A549 (cell line): ENCODE measurements at places on chromosomes 3 and 15.

DNA sequence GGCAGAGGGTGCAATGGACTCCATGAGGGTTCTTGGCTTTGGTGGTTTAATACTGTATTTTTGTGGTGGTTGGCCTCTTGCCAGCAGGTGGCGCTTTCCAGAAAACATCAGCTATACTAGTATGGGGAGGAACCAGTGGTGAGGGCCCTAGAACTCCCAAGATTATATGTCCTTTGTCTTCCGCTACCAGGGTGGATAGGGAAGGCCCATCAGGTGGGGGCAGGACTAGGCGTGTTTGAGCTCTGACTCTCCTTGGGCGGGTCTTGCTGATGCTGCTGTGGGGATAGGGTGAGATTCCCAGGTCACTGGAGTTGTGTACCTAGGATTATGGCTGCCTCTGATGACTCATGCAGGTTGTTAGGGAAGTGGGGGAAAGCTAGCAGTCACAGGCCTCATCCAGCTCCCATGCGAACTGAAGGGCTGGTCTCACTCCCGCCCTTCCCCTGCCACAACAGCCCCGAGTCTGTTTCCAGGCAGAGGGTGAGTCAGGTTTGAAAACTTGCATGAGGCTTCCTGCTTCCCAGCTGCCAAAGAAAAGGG is 357.7 kb downstream of the OTOL1 start:
- DNase-seq = no peak

GRCh38 chr15:91478717-91479191 is 374.8 kb upstream of the SLCO3A1 start:
- DNase-seq = no peak

GRCh38 chr3:28039829-28040228 is 201.6 kb upstream of the CMC1 start:
- DNase-seq = no peak

GRCh38 chr3:52710512-52710911 is 4.6 kb downstream of the SPCS1 start:
- DNase-seq = no peak

GRCh38 chr15:40253167-40253790 is 14.4 kb downstream of the PAK6 start:
- no peak for DNase-seq

GRCh38 chr15:40238532-40239403 is at the start of gene PAK6:
Gene PAK6 (plus strand): TSS chr15:40239063. CDS start chr15:40264786, 25,723 bp downstream.
- peak; percentile 30 for DNase-seq

DNA sequence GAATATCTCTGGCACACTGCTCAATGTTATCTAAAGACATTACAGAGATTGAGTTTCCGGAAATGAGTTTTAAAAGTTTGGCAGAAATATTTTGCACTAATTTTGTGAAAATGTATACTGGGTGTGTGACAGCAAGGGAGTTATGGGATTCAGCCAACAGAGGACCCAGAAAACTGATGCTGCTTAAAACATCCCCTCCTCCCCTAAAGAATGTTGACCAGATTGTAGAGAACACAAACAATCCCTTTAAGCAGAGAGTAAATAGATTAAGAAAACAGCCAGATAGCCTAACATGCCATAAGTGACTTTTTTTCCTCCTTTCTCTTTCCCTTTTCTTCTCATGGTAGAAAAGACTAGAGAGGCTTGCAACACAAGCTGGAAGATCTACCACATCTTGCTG is 928.0 kb upstream of the ALCAM start:
- no peak for DNase-seq

GRCh38 chr15:94485148-94485719 is 253.9 kb downstream of the MCTP2 start:
- DNase-seq = no peak

DNA sequence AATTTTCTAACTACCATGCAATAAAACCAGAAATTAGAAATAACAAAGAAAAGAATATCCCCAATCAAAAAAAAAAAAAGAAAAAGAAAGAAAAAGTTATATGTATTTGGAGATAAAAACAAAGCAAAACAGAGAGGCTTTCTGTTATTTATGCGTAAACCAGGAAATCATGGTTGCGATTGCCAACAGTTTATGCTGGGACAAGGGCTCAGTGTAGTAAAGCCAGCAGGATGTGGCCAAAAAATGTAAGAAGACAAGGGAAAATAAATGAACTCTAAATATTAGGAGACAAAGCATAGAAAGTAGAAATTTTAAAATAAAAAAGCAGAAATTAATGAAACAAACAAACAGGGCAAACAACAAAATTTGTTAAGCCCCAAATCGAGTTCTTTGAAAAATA is 27.2 kb upstream of the GOLGA8J start:
- DNase-seq = no peak

DNA sequence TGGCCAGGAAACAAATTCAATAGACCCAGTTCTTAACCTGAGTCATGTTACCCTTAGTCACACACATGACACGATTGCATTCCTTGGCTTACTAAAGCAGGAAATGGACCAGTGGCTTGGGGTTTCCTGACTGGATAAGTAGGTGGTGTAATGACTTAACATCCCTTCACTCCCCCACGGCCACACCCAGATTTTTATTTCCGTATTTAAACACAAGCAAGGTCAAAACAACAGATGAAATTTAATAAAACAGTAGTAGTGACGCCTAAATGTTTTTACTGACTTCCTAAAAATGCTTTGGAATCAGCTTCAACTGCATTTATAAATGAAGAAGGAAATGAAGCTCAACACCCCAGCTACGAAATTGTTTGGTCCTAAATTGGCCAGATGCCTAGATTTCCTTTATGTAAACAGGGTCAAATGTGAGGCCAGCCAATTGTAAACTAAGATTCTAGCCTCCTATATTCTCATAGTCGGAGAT is 324.3 kb downstream of the CHST2 start:
- DNase-seq = peak; percentile 93

GRCh38 chr3:45240292-45240691 is 14.2 kb upstream of the TMEM158 start:
- DNase-seq = no peak

DNA sequence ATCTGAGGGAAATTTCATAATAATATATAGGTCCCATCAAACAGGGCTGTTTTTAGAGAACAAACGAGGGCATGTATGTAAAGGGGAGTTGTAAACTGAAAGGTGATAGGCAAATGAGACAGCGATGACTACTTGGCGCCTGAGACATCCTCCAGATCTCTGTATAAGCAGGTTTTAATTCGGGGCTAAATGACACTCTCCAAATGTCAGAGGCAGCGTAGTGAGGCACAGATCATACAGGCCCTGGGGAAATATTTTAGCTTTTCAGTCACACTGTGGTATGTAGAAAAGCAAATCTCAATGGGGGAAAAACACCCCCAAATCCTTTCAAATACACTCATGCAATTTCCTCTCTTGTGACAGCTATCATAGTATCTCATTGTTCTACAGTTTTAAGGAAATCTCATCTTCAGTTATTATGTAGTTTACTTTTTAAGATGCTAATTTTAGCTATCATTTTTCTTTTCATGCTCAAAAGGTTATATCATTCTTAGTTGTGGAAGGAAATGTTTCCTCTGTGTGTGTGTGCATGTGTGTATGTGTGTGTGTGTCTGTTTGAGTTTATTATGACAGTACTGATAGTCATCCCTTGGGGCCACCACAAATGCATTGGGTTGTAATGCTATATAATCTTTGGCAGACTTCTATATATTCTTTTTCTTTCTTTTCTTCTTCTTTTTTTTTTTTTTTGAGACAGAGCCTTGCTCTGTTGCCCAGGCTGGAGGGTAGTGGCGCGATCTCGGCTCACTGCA is 1.1 kb downstream of the TPRG1 start:
- DNase-seq = no peak

DNA sequence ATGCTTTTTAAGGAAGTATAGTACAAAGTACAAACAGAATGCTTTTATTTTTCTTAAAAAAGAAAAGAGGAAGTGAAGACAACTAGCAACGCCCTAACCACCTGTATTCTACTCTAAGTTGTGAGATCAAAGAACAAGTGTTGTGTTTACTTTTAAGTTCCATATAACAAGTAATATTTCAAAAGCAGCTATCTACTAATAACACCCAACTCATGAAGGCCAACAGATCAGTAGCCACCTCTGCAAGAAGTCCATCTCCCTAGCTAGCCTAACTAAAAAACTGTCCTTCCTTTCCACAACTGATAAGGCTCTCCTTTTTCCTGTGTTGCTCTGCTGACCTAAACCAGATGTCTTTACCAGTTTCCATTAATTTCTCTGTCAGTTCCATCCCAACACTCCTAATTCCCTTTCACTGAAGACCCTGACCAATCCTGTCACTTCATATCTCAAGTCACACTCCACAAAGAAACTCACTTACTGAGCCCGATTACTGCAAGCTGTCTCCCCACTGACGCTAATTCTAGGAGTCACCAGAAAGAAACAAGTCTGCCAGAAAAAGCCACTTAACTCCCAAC is 26.9 kb downstream of the PHC3 start:
- no peak for DNase-seq
